Iris pigment epithelial cell (primary cell): ENCODE measurements at places on chromosomes 2 and 18.

DNA sequence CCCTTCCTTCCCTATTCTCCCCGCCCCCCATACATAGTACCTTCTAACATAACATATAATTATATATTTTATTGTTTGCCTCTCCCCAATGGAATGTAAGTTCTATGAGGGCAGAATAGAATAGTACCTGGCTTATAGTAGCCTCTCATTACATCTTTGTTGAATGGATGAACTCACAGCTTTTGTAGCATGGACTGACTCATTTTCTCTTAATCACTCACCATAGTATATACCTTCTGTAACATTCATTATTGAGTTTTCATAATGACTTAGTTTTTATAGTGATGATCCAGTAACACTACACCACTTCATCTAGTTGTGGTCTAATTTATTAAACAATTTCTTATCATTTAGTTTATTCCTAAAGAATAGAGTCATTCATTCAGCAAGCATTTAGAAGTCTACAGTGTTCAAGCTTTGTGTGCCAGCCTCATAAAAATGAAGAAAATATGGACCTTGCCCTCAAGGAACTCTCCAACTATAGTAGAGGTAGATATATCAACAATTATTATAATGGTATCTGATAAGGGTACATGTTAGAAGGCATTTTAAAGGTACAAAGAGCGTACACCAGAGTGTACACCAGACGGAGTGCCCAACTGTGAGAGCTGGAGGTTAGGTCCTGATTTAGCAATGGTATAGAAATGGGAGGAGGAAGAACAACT lies 31.1 kb downstream of the NCOA1 start:
- DNase-seq = no peak

DNA sequence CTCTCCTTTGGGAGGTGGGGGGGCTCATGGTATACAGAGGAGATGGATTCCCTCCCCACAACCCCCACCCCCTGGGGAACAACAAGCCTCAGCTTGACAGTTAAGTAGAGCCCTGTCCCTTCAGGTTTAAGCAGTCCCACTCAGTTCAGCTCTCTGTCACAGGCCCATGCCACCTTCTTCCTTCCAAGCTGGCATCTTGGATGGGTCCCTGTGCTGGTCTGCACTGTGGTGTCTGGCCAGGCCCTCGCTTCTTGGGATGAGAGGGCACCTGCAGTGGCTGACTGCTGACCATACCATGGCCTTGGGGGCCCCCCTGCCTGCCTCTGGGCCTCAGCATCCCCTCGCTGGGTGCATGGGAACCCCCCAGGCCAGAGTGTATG lies 20.4 kb upstream of the GPR17 start:
- no peak for DNase-seq

DNA sequence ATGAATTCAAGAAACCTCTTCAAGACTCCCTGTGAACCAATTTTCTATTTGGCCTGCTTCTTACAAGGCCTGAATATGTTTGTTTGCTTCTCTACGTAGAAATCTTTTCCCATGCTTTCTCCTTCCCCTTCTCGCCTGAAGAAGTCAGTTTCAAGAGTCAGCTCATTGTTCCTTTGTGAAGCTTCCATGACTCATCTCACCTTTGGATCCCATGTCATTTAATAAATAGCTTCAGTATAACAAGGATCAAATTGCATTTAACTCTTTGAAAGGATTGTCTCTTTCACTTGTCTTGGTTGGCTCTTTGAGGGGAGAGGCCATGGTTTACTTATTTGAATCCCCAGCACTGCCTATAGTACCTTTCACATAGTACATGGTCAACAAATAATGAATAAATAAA lies 28.4 kb downstream of the CPS1 start:
- DNase-seq = peak; percentile 40

- peak; percentile 69 for DNase-seq
Observed at GRCh38 chr18:28802546-28802945, 625.6 kb upstream of the CDH2 start.

- no peak for DNase-seq
Observed at GRCh38 chr2:27518113-27518781, 21.6 kb downstream of the GCKR start.

DNA sequence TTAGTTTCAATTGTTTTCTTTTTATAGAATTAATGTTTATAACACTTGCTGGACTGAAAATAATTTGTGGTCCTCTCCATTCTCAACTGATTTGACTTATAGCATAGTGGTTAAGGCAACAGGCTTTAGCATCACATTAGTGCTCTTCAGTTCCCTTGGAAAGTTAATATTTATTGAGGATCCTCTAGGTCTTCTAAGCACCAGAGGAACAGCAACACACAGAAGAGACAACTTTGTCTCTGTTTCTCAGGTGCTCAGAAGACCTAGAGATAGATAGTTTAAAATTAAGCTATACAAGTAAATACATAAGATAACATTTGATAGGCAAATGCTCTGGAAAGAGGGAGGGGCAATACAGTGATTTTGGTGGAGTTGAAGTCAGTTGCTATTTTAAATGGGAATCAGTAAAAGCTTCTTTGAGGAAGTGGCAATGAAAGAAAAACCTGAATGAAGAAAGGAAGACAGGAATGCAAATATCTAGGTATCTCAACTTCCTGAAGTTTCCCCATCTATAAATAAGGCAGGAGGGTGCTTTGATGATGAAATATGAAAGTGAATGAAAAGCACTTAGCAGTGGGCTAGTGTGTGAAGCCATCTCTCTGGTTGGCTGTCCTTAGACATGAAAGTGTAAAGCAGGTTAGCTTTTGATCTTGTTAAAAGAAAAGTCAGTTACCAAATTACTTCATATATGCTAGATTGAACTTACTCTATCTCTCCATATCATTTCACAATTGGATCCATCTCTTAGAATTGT lies 7.9 kb downstream of the NEUROD1 start:
- DNase-seq = no peak

DNA sequence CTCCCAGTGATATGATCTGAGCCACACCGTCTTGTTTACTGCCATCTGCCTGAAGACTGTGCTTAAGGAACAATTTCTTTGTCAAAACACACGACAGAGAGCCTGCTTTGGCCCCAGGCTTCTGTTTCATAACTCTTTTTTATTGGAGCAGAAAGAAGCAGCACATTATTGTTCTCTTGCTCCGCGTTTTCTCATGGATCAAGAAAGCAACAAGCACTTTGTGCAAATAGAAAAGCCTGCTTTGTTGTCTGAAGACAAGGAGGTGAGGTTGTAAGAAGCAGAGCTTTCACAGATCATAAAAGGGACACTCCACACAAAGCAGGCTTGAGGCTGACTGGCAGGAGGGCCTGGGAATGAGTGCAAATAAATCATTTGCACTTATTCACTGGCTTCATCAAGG lies 118.3 kb upstream of the FAM136A start:
- DNase-seq = no peak

DNA sequence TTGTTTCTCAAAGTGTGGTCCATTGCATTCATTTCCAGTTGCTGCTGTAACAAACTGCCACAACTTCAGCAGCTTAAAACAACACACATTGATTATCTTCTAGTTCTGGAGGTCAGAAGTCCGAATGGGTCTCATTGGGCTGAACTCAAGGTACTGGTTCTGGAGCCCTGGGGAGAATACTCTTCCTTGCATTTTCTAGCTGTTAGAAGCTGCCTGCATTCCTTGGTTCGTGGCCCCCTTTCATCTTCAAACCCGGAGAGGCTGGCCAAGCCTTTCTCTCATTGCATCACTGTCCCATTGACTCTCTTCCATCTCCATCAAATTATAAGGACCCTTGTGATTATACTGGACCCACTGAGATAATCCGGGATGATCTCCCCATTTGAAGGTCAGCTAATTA lies 98.1 kb downstream of the SPATS2L start:
- DNase-seq = no peak

DNA sequence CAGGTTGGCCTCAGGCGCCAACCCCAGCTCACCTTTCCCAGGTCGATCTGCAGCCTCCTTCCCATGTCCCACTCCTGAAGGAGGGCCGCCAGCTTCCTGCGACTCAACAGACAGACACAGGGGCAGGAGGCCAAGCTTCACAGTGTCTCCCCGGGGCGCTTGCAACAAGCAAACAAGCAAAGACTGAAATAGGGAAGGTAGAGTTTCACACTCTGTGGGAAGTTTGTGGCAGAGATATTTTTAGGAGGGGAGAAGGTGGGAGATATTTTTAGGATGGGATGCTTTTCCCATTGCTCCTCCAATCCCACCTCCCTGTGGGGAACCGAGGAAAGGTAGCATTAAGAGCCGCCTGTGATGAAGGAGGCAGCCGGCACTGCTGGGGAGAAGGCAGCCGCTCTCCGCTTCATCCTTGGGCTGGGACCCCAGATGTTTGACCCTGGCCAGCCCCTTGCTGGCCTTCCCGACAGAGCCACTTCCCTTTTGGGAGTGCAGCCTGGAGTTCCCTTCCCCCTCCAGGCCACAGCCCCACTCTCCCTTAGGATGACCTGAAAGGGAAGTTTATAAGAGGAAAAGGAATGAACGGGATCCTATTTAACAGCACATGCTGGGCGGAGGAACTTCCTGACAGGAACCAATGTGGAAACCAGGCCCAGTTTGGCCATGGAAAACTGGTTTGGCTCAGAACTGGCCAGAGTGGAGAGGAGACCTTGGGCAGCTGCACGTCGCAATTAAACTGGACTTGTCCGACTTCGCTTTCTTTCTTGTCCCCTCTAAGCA lies 142.2 kb upstream of the SMAD2 start:
- DNase-seq = no peak

GRCh38 chr2:11596801-11597200 lies 63.0 kb downstream of the GREB1 start:
- DNase-seq = no peak

- DNase-seq = peak; percentile 76
Observed at GRCh38 chr18:75208155-75208835, 644 bp downstream of the PTGR3 start.

DNA sequence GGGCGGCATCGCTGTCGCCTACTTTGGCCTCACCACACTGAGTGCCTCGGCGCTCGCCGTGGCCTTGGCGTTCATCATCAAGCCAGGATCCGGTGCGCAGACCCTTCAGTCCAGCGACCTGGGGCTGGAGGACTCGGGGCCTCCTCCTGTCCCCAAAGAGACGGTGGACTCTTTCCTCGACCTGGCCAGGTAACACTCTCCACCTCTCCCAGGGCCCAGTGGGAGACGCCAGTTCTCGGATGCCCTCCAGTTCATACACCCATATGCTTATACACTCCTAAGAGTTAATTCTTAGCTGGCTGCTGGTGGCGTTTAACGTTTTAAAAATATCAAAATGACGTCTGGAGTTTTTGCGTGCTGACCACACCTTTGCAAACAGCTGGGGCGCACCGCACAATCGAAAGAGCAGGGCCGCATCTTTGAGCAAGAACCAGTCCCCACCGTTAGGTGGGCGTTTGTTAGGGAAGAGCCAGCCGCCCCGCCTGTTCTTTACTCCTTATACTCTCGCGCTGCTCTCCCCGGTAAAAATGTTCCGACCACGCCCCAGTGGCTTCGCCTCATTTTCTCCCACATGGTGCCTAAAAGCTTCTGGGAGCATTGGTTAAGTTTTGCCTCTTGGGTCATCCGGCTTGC lies 899 bp downstream of the SLC1A4 start:
- no peak for DNase-seq

DNA sequence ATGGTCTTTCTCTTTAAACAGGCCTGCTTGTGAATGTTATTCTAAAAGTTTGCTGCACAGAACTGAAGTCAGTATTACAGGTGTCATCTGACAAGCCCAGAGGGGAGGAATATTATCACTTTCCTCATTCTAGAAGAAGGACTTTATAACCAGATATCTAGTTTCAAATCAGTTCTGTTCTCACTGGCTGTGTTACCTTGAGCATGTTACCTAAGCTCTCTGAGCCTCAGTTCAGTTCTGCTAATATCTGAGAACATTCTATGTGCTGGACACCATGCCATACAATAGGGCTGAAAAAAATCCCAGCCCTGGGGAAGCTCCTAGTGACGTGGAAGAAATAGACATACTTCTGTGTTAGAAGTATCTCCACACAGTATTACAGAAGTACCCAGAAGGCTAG lies 27.9 kb downstream of the MAPRE3 start:
- no peak for DNase-seq

DNA sequence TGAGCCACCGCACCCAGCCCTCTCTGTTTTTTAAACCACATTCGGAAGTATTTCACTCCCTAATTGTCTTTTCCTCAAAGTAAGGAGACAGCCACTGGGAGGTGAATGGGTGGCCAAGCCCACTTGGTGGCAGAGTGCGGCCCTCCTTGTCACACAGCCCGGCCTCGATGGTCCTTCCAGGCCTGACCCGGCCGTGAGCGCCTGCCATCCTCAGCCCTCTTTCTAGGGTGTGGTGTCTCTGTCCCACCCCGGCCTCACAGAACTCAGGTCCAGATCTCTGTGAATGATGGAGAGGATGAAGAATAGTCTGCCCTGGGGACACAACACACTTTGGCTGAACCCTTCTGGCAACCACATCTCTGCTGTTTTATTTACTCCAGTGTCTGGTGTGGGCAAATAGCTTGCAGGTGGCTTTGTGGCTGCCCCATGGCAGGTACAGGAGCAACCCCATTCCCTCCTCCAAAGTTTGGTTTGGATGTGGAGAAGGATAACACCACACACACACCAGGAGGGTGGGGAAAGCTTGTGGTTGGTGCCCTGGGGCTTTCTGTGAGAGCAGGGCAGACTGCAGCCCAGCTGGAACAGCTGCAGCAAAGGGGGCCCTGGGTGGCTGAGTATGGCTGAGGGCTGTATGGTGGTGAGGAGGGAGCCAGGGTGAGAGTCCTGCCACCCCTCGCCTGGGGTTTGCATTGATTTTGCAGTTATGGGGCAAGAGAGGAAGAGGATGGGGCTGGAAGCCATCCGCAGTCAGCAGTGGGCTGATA lies 88.6 kb downstream of the FAM168B start:
- no peak for DNase-seq

DNA sequence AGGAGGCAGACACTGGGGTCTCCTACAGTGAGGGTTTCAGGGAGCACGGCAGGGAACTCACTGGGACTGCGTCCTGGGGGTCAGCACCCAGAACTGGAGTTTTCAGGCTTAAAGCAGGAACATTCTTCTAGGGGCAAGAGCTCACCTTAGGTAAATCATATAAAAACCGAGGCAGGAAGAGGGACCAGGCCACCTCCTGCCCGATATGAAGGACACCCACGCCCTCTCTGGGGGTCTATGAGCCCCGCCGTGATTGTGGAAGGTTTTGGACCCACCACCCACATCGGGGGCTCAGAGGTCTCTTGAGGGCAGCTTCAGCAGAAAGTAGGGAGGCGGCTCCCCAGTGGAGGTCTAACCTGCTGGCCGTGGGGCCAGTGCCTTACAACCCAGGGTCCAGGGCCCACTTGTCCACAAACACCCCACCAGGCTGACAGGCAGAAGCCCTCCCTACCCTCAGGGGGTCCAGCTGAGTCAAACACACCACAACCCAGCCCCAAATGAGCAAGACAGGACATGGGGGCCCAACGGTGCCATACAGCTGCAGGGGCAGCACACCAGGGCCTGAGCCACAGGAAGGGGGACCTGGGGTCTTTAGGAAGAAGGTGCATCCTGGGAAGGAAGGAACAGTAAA lies 25.3 kb downstream of the CROCC2 start:
- no peak for DNase-seq

- DNase-seq = peak; percentile 94
Observed at GRCh38 chr2:213119061-213119809, 32.2 kb downstream of the IKZF2 start.

GRCh38 chr18:56036741-56037140 lies 448.7 kb upstream of the TCF4 start:
- no peak for DNase-seq

GRCh38 chr18:8701546-8702118 lies 3.7 kb upstream of the MTCL1 start:
- DNase-seq = peak; percentile 88
